ENCODE measurements at places on chromosomes 7 and 10.

DNA sequence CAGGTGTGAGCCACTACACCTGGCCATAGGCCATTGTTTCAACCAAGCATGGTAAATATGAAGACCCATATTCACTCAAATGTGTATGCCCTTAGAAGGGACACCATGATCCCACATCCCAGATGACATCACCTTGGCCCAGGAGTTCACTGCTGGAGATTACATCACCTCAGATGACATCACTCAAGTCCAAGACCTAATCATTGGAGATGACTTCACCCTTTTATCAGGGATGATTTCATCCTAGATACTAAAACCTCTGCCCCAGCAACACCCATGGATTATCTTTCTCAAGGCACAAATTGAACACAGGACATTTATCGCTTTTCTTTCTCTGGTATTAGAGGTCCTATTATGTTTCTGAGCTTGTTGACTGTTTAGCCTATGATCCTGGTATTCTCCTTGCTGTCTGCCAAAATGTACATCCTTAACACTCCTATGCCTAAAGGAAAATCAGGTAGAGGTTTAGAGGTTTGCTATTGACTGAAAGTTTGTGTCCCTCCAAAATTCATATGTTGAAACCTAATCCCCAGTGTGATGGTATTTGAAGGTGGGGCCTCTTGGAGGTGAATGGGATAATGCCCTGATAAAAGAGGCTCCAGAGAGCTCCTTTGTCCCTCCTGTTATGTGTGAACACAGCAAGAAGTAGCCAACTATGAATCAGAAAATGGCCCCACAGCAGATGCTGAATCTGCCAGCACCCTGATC, 9.8 kb upstream of the CYP2C18 start:
- no peak for DNase-seq

- DNase-seq: no peak
Observed at GRCh38 chr7:97851683-97852082, 20.5 kb downstream of the ASNS start.

DNA sequence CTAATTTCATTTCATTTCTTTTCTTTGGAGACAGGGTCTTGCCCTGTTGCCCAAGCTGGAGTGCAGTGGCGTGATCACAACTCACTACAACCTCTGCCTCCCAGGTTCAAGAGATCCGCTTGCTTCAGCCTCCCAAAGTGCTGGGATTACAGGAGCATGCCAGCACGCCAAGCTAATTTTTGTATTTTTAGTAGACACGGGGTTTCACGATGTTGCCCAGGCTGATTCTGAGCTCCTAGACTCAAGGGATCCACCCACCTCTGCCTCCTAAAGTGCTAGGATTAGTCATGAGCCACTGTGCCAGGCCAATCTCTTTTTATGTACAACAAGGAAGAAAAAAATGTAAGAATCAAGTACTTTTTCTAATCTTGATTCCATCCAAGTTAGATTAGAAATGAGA, 10.7 kb upstream of the KMT2E start:
- no peak for DNase-seq

GRCh38 chr7:27247452-27248426, 5.1 kb downstream of the EVX1 start:
- no peak for DNase-seq

DNA sequence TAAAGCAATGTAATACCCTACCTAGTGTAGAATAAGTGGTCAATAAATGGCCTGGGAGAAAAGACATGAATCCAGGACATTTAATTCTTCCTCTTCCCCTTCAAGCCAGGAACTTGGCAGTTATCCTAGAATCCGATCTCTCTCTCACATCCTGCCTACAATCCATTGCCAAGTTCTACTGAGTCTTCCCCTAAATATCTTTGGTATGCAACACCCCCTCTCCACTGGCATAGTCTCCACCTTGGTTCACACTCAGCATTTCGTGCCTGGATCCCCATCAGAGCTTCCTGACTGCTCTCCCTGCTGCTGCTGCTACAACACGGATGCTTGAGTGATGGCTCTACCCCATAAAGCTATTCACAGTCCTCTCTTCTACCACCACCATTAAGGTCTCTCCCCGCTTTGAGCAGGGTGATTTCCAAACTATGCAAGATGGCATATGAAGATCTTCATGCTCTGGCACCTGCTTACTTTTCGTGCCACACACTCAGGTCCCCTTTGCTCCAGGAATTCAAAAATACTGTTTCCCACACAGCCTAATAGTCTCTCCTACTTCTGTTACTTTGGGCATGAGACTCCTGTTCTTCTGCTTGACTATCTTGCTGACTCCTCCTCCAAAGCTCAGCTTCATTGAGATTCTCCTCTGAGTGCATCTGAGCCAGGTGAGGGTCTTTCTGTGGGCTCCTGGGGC, 4.8 kb downstream of the ANK3 start:
- no peak for DNase-seq

DNA sequence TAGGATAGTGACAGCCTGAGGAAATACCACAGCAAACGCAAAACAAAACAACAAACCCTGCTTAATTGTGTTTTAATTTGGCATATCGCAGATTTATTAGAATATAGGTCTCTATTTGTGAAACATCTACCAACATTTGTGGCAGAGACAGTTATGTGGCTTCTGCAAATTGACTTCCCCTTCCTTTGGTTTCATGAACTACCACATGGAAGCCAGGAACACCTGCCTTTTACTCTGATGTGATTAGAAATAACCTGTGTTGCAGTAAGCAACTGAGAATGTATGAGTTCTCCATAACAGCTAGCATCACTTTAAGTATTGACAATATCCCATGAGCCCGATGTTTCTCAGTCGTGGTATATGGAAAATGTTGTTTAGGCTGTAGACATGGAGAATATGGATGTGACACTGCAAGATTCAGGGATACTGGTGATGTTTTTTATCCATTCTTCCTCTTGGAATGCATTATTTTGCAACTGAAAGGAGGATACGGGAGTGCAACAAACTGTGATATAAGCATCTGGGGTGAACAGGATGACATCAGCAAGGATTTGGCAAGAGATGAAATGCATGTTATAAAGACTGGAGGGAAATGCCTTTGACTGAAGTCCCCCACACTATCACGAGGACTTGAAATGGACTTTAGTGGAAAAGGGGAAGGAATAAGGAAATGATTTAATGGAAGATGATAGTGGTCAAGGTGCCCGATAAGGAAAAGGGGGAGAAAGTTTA, 95.9 kb downstream of the CUBN start:
- no peak for DNase-seq

DNA sequence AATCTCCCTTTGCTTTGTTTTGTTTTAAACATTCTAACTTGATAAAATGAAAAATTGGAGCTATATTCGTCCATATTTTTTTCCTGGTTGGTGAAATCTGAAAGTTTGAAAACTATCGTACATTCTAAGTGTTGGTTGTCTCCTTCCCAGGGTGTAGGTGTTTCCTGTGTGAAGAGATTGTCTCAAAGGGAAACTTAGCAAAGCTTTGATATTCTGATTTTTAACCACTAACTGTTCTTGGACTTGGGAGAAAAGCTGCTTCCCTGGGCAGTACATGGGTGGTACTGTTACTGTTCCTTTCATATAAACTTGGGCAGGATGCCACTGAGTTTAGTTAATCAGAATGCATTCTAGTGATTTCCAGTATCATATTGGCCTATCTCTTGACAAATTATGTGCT, 253.5 kb upstream of the LRGUK start:
- DNase-seq: no peak

DNA sequence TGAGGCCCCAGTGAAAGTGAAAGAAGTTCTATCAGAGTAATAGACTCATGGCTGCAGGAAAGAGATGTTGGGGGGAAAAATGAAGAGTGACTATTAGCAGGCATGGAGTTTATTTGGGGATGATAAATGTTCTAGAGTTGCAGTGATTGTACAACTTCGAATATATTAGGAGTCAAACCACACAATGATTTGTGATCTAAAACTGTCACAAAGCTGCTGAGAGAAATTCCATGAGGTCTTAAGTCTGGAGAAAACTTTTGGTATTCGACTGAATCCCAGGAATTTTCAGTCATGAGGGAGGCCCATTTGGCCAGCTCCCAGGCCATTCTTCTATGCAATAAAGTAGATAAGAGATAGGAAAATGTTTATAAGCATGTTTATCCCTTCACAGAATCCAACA, 55.9 kb upstream of the UNC5B start:
- no peak for DNase-seq

- DNase-seq: no peak
Observed at GRCh38 chr7:24830440-24831050, 73.3 kb upstream of the GSDME start.

GRCh38 chr7:28695300-28696295, 262.5 kb downstream of the TRIL start:
- no peak for DNase-seq

- no peak for DNase-seq
Observed at GRCh38 chr10:66591865-66592264, 334.0 kb upstream of the LRRTM3 start.

GRCh38 chr7:25879799-25880198, 272.2 kb upstream of the NFE2L3 start:
- DNase-seq: no peak

GRCh38 chr10:35388197-35388596, 51.9 kb downstream of the CCNY start:
- DNase-seq: no peak

DNA sequence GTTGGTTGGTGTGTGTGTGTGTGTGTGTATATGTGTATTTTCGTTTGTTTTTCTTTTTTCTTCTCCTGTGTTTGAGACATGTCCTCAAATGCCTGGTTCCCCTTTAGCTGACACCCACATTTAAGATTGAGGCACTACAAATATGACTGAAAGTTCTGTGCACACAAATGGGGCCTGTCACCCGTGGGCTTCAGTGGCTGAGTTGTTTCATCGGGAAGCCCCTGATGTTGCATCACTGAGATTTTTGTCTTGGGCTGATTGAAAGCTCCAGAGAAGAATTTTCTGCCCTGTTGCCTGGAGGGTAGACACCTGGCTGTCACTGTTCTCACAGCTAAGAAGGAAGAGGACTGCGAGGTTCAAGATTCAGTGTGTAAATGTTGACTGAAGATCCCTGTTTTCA, 283.8 kb upstream of the C7orf33 start:
- no peak for DNase-seq

GRCh38 chr10:117320050-117320665, 55.1 kb downstream of the PDZD8 start:
- DNase-seq: no peak

- no peak for DNase-seq
Observed at GRCh38 chr10:124916098-124916584, 25.8 kb upstream of the ZRANB1 start.

DNA sequence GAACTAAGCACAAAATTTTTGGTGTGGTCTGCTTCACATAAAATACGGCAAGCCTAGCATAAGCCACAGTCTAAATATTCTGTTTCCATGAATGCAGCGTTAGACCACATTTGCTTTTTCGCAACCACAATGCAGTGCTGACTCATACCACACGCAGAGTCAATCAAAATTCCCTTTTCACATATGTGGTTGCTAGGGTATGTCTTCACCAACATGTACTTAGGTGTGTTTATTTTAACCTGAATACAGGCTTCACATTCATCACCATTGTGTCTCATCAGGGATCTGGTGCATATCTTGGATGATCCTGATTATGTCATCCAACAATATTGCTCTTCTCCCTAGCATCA, 90.8 kb downstream of the CHN2 start:
- no peak for DNase-seq

DNA sequence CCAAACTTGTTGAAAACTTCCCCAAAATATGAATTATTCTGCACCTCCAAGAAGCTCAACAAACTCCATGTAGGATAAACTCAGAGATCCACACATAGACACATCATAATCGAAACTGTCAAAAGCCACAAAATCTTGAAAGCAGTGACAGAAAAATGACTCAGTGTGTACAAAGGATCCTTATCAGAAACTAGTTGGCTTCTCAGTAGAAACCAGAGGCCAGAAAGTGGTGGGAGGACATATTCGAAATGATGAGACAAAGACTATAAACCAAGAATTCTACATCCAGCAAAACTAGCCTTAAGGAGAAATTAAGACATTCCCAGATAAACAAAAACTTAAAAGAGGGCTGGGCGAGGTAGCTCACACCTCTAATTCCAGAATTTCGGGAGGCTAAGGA, 38.5 kb downstream of the MCMBP start:
- DNase-seq: no peak

GRCh38 chr7:20328027-20328426, 2.7 kb upstream of the ITGB8 start:
- DNase-seq: no peak

GRCh38 chr10:104650072-104650471, 9.0 kb downstream of the SORCS3 start:
- no peak for DNase-seq

- DNase-seq: no peak
Observed at GRCh38 chr10:121544301-121544869, 53.9 kb downstream of the FGFR2 start.
